B cell (primary cell): ENCODE measurements at places on chromosomes 4 and X. TPM values are rescaled to one million over a fixed set of nuclear protein-coding genes. Genes with fewer than 3 reads are reported as not detected.

DNA sequence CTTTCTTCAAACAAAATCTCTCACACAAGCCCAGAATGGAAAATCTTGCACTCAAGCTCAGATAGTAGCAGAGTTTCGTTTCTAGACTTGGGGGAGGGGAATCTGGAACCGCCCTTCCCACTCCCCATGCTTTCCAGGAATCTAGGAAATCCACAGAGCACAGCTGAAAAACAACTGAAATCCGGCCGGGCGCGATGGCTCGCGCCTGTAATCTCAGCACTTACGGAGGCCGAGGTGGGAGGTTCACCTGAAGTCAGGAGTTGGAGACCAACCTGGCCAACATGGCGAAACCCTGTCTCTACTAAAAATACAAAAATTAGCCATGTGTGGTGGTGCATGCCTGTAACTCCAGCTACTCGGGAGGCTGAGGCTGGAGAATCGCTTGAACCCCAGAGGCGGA is 127.3 kb upstream of the SLC34A2 start:
- DNase-seq: no peak
- H3K27ac ChIP-seq: no peak overlapping the region
- no peaks in the 10 kb centered on the region for H3K27me3 ChIP-seq
- H3K4me1 ChIP-seq: no peaks in the 10 kb centered on the region
- no peaks in the 10 kb centered on the region for H3K36me3 ChIP-seq
- no peak overlapping the region for H3K4me3 ChIP-seq

GRCh38 chrX:46587158-46587557 is 13.6 kb downstream of the CHST7 start:
- no peak overlapping the region for H3K27ac ChIP-seq
- H3K27me3 ChIP-seq: no peaks in the 10 kb centered on the region

RAI2 gene
- polyA plus RNA-seq: not detected in 2 replicates

UVSSA gene
- polyA plus RNA-seq: 34.6 and 38.7 TPM in 2 replicates

FATE1 gene
- polyA plus RNA-seq: not detected in 2 replicates
